CD4-positive, alpha-beta T cell treated with Interleukin-15 for 4 hours (primary cell): ENCODE measurements at places on chromosomes 2 and 18.

DNA sequence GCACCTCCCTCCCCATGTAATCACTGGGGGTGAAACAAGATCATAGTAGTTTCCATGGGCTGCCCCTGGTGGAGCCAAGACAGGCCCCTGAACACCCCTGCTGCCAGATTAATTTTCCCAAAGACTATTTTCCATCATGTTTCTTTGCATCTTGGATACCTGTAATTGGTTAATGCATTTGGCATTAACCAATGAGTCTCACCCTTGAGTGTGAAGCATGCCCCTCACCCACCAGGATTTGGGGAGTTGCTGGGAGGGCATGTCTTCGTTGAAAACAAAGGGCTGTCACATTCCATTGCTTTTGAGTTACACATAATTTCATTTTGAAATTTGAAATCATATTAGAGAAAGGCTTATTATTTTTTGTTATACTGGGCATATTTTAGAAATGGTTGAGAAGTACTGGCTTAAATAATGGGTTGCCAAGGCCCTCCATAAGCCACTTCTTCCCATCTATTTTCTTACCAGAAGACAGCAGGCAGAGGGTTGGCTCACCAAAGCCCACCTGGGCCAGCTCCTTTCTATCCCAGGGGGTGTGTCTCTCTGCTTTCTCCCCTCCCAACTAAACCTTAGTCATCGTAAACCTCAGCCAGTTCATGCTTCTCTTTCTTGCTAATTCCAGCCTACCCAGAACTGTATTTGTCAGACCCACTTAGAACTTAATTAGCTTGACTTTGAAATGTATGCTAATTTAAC is 51.8 kb downstream of the ATIC start:
- no peak for DNase-seq

DNA sequence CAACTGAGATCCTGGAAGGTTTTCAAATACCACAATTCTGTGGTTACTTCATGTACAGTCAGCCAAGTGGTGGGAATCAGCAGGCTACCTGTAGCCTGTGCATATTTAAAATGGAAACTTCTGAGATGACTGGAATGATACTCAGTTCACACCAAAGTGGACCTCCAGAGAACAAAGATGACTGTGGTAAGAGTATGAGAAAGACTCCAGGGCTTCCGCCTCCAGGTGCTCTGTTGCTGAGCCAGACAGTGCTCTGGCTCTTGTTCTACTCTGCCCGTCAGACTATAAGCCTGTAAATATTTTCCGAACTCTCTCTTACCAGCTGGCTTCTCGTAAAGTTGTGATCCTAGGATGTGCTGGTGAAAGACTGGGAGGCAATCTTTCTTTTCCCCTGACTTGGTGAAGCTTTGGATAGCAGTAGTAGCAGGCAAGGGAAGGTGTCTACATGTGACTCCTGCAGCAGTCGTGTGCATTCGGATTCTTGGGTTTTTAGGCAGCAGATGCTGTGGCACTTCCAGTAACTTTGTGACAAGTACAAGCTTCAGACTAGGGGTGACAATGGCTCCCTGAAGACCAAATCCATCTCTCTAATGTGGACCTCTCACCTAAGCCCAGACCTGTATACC is 23.1 kb downstream of the ST3GAL5 start:
- DNase-seq: no peak

DNA sequence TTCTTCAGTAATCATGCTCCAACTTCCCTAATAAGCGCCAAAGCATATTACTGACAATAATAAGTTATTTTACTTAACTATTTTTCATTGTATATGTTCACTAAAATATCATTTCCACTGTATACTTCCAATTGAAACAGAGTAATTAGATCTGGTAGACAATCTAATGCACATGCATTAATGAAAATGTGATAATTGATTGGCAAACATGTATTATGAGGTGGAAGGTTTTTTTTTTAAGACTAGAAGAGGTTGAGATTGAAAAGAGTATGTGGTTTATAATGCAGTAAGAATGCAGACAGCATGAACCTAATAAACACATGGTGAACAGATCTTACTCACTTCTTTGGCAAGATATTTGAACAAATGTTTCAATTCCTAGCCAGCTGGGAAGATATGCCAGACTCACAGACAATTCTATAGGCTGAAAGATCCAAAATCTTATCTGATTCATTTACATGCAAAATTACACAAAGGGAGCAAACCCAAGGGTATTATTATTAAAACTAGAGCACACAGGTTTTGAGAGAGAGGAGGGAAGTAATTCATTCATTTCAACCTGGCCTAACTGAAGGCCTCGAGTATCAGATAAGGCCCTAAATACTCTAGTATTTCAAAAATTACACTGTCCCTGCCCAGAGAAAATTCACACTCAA is 2.8 kb downstream of the NCKAP1 start:
- DNase-seq: no peak

DNA sequence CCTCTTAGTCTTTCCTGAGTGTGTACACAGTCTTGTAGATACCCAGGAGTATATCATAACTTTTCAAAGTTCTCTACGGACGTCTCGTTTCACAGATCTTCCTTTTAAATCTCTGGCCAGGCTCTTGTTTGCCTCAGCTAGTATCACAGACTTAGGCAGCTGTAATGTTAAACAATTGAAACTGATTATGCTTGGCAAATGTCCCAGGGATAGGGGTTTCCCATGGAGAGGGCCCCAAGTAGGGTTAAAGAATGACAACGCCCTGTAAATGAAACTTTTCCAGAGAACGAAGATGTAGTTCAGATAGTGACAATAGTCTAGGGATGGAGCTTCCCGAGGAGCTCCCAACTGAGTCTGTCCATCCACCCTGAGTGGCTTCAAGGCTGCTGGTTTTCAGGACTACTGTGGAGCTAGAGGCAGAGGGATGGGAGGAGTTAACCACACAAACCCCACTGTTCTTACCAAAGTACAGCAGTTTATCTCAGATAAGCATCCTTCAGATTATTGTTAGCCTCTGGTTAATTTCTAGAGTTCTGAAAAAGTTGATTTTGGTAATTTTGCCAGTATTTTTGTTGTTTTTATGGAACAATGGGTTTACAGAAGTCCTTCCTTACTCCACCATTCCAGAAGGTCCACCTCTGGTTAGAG is 9.1 kb downstream of the NEURL3 start:
- DNase-seq: no peak

- DNase-seq: peak; percentile 35
Measured at GRCh38 chr2:101330253-101330933, 21.9 kb upstream of the RNF149 start.

DNA sequence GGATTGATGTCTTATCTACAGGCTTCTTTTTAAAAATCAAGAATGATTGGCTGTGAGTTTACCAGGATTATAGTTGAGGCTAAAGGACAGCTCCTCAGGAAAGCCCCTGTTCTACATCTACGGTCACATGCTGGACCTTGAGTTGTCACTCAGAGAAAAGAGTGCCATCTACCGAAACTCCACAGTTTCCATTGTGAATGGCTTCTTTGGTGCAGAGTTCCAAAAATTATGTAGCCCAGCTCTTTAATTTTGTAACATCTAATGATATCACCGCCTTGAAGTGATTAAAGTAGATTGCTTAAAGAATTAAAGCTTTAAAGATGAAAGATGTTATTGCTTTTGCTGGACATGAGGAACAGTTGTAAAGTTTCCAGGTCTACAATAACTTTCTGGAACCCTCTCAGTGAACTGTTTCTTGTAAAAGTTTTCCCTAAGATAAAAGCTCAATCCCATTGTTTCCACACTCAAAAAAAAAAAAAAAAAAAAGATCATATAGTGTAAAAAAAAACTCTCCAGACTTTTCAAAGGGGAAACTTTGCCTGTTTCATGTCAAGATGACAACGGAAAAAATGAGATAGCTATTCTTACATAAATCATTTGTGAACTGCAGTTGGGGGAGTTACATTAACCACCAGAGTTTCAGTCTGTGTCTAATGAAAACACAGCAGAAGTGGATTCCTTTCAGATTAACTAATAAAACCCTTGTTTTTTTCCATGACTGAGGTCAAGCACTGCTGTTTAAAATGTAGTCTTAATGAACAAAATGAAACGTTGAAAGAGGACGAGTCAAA is 4.3 kb downstream of the COL3A1 start:
- no peak for DNase-seq

DNA sequence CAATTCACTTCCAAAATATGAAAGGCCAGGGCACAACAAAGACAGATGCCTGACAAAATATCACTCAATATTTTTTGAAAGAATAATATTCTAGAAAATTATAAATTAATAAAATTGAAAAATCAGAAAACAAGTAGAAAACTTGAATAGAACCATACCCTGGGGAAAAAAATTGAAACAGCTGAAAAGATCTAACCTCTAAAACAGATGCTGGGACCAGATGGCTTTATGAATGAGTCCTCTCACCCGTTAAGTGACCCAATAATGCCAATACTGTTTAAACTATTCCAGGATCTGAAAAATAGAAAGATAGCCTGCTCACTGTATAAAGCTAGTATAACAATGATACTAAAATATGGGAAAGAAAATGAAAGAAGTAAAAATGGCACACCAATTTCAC is 322.3 kb upstream of the VWC2L start:
- no peak for DNase-seq

DNA sequence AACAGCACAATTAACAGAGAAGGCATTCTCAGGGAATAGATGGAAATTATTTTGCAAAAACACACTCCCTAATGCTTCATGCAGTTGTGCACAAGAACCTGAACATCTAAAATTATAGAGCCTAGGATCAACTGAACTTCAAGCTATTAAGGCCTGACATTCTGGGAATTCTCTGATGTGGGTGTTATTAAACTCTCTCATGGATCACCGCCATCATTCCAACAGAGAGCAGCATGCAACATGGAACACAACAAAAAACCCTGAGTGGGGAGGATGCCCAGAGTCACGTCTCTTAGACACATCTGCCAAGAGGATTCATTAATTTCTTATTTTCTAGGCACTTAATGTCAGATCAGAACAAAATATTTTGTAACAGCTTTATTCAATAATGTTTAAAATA is 543.8 kb downstream of the ERBB4 start:
- no peak for DNase-seq

GRCh38 chr18:48390641-48391040 is 18.5 kb downstream of the ZBTB7C start:
- no peak for DNase-seq

- no peak for DNase-seq
Measured at GRCh38 chr2:12884713-12885282, 168.1 kb downstream of the TRIB2 start.

- DNase-seq: no peak
Measured at GRCh38 chr2:30639836-30640235, 167.4 kb downstream of the CAPN13 start.

DNA sequence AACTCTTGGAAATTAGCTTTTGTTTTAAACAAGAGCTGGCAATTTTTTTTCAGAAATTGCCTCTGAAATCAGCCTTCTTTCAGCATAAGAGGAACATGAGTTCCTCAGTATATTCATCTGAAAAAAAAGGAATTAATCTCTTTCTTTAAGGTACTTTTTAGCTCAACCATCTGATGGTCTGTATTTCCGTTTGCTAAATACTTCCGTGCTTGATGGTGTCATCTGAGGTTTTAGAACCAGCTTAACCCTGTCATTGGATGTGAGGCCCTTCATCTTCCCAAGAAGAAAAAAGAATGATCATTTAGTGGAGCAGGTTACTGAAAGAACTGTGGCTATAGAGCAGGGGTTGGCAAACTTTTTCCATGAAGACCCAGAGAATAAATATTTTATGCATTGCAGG is 175.0 kb downstream of the TRABD2A start:
- DNase-seq: no peak

DNA sequence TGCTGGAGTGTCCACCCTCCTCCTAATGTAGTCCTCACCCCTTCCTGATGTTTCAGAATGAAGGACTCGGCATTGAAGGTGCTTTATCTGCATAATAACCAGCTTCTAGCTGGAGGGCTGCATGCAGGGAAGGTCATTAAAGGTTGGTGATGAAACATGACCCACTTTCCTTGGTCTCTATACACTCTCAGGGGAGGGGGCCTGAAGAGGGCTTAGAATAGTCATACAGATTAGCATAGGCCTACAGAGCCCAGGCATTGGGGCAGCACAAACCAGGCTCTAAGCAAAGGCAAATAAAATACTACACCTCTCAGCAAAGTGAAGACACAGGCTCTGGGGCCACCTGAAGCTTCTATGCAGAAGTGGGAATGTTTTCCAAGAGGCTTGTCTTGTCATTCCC is 1.8 kb downstream of the IL36RN start:
- no peak for DNase-seq

- no peak for DNase-seq
Measured at GRCh38 chr2:12278217-12278750, 438.5 kb upstream of the TRIB2 start.

DNA sequence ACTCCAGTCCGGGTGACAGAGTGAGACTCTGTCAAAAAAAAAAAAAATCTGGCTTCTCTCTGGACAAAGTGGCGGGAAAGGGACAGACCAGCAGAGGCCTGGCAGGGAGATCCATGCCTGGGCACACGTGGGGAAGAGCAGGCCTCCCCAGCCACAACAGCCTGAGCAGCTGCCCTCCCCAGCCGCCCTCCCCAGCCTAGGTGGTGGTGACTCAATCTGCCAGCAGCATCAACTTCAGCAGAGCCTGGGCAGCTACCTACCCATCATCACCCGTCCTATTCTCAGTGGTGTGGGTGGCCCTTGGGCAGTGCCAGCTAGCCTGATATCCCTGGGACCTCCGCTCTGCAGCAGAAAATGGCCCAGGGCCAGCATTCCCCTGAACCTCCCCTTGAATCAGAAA is 612.4 kb downstream of the FBXO15 start:
- no peak for DNase-seq

GRCh38 chr2:239587841-239588240 is 187.0 kb upstream of the HDAC4 start:
- DNase-seq: no peak

- no peak for DNase-seq
Measured at GRCh38 chr2:163455815-163456214, 280.0 kb downstream of the FIGN start.

DNA sequence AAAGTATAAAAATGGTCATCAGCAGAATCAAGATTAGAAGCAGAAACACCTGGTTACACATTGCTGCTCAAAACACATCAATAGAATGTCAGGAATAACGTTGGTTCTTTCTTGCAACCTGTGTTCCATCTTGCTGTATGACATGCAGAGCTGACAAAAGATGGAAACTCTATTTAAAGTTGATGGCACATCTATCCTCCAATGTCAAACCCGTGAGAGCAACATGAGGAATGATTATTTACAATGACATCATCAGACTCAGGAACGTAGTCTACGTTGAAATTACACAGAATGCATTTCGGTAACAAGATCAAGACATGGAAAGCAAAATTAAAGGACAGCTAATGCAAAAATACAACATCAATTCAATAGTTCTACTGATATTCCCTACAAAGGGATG is 26.2 kb upstream of the TTN start:
- no peak for DNase-seq

DNA sequence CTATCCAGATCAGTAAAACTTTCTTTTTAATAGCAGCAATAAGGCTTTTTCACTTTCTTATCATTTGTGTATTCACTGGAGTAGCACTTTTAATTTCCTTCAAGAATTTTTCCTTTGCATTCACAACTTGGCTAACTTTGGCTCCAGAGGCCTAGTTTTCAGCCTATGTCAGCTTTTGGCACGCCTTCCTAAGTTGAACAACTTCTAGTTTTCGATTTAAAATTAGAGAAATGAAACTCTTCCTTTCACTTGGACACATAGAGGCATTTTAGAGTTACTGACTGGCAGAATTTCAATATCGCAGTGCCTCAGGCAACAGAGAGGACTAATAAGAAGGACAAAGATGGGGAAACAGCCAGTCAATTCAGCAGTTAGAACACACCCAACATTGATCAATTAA is 577.4 kb downstream of the DSC3 start:
- no peak for DNase-seq
